ENCODE measurements at places on chromosomes 11 and 22.

DNA sequence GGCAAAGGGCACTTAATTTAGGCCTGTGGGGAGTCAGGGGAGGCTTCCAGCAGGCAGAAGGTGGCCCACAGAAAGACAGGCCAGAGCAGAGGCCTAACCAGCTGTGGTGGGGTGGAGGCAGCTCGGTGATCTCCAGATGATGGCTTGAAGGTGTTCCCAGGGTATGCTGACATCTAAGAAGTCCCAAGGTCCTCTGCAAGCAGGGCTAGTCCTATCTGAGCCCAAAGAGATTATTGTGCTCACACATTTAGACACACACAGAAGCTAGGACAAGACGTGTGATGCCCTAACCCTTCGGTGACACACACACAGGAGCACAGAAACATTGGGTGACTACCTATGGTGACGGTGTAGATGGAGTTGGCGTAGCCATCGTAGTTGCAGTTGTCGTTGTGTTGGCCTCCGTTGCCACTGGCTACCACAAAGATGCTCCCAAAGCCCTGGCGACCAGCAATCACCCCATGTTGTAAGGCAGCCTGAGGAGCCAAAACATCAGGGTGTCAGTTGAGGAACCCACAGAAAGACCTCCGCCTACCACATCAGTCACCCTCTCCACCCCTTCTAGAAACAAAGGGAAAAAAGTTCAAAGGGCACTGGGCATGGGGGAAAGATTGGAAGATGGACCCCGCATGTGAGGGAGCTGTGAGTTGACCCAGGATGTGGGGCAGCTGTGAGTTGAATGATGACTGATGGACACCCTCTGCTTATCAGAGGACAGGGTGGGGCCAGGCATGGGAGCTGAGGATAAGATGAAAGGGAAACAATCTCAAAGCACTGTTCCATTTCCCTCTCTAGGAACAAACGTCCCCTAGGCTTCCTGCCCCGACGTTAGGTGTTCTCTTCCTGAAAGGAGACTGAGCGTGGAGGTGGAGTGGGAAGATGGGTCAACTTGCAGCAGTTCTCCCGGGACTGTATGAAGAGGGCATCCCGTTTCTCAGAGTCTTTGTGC, 7.9 kb downstream of the PCSK7 start:
- no peaks in the 10 kb centered on the region for H3K36me3 ChIP-seq
- no peaks in the 10 kb centered on the region for H3K27me3 ChIP-seq
- peaks cover 27% of the 10 kb centered on the region for H3K4me1 ChIP-seq
- peak overlapping the region; percentile 94 for H3K27ac ChIP-seq
- H3K4me3 ChIP-seq, result no peak overlapping the region

- no peaks in the 10 kb centered on the region for H3K36me3 ChIP-seq
- no peaks in the 10 kb centered on the region for H3K27me3 ChIP-seq
- no peak for DNase-seq
- H3K4me3 ChIP-seq, result no peak overlapping the region
- no peaks in the 10 kb centered on the region for H3K4me1 ChIP-seq
- H3K27ac ChIP-seq, result no peak overlapping the region
Observed at GRCh38 chr11:107706531-107706930, 5.3 kb downstream of the SLN start.

GRCh38 chr22:24550028-24550901, 4.7 kb downstream of the GUCD1 start:
- no peak overlapping the region for H3K27ac ChIP-seq
- peaks cover 5% of the 10 kb centered on the region for H3K4me1 ChIP-seq

DNA sequence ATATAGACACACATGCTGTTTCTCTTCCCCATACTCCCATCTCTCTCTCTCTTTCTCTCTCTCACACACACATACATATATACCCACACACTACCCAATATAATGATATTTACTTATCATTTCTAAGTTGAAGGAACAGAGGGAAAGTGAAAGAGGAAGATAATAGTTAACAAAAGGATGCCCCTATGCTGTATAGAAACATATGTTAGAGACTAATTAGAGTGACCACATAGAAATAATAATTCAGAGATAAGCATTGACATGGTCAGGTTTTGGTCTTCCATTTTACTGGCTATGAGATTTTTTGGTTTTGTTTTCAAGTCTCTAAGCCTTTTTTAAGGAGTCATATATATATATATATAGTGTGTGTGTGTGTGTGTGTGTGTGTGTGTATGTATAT, 445.7 kb upstream of the CHORDC1 start:
- no peaks in the 10 kb centered on the region for H3K27me3 ChIP-seq
- H3K27ac ChIP-seq, result no peak overlapping the region
- no peaks in the 10 kb centered on the region for H3K36me3 ChIP-seq
- no peak for DNase-seq
- no peak overlapping the region for H3K4me3 ChIP-seq

GRCh38 chr22:47777426-47777825, 1015.0 kb downstream of the TBC1D22A start:
- DNase-seq, result no peak
- H3K4me1 ChIP-seq, result no peaks in the 10 kb centered on the region
- no peaks in the 10 kb centered on the region for H3K36me3 ChIP-seq
- no peak overlapping the region for H3K27ac ChIP-seq
- H3K27me3 ChIP-seq, result no peaks in the 10 kb centered on the region
- no peak overlapping the region for H3K4me3 ChIP-seq

GRCh38 chr11:12196308-12196707, 85.9 kb downstream of the MICAL2 start:
- H3K4me1 ChIP-seq, result peaks cover 8% of the 10 kb centered on the region
- DNase-seq, result no peak
- H3K27ac ChIP-seq, result no peak overlapping the region
- H3K27me3 ChIP-seq, result no peaks in the 10 kb centered on the region

GRCh38 chr11:134045799-134046635, 22.9 kb upstream of the JAM3 start:
- H3K27ac ChIP-seq, result peak overlapping the region; percentile 77
- H3K27me3 ChIP-seq, result no peaks in the 10 kb centered on the region
- H3K4me3 ChIP-seq, result no peak overlapping the region
- H3K4me1 ChIP-seq, result no peaks in the 10 kb centered on the region
- DNase-seq, result no peak
- H3K36me3 ChIP-seq, result no peaks in the 10 kb centered on the region

GRCh38 chr22:48366591-48366990, 1461.1 kb downstream of the BRD1 start:
- no peaks in the 10 kb centered on the region for H3K4me1 ChIP-seq
- no peaks in the 10 kb centered on the region for H3K36me3 ChIP-seq
- no peak overlapping the region for H3K27ac ChIP-seq
- no peak for DNase-seq
- H3K4me3 ChIP-seq, result no peak overlapping the region

GRCh38 chr11:70244698-70245097, 25.8 kb upstream of the PPFIA1 start:
- no peak overlapping the region for H3K27ac ChIP-seq
- H3K4me1 ChIP-seq, result no peaks in the 10 kb centered on the region
- no peak overlapping the region for H3K4me3 ChIP-seq
- no peaks in the 10 kb centered on the region for H3K27me3 ChIP-seq
- DNase-seq, result peak; percentile 30

DNA sequence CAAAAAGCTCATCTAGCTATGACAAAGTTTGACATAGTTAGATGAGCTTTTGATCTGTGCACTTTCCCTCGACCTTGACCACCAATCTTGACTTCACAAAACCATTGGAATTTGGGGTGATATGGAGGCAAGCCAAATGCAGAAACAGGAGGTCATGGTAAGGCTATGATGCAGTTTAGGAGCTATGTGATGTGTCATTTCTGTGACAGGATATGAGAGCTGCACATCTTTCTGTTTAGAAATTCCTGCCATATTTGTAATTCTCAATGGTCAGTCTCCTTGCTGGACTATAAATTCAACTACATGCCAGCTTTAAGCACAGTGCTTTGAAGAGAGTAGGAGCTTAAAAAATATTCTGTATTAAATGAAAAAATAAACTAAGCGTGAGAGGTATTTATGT, 12.9 kb downstream of the OR51B6 start:
- H3K4me1 ChIP-seq, result peaks cover 4% of the 10 kb centered on the region
- H3K4me3 ChIP-seq, result no peak overlapping the region
- no peak overlapping the region for H3K27ac ChIP-seq
- H3K27me3 ChIP-seq, result no peaks in the 10 kb centered on the region
- DNase-seq, result no peak

GRCh38 chr11:34027516-34028408, 23.8 kb upstream of the CAPRIN1 start:
- no peak overlapping the region for H3K27ac ChIP-seq
- no peak for DNase-seq
- H3K4me1 ChIP-seq, result no peaks in the 10 kb centered on the region
- H3K4me3 ChIP-seq, result no peak overlapping the region
- no peaks in the 10 kb centered on the region for H3K36me3 ChIP-seq

GRCh38 chr22:36887162-36887561, 26.3 kb upstream of the CSF2RB start:
- H3K27me3 ChIP-seq, result no peaks in the 10 kb centered on the region
- H3K27ac ChIP-seq, result no peak overlapping the region
- no peaks in the 10 kb centered on the region for H3K4me1 ChIP-seq
- no peaks in the 10 kb centered on the region for H3K36me3 ChIP-seq
- H3K4me3 ChIP-seq, result no peak overlapping the region

- H3K36me3 ChIP-seq, result no peaks in the 10 kb centered on the region
- H3K27me3 ChIP-seq, result no peaks in the 10 kb centered on the region
- no peak for DNase-seq
- no peak overlapping the region for H3K27ac ChIP-seq
Observed at GRCh38 chr11:85167471-85167870, 459.7 kb downstream of the DLG2 start.

DNA sequence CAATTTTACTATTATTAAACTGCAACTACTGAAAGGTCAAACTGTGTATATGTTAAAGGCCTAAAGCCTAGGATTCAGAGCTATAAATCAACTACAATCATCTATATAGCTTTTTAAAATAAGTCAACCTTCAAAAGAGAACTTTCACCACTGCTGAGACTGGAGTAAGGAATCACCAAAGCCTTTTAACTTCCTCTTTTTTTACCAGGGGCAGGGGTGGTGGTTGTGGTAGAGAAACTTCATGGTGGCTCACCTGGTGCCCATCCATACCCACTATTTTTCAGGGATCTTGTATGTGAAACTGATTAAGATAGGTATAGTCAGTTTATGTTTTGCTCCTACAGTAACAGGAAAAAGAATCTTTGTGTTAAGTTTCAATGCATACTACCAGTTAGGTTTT, 31.5 kb downstream of the TSG101 start:
- H3K4me3 ChIP-seq, result no peak overlapping the region
- no peak for DNase-seq
- H3K36me3 ChIP-seq, result no peaks in the 10 kb centered on the region
- H3K27me3 ChIP-seq, result no peaks in the 10 kb centered on the region
- H3K4me1 ChIP-seq, result no peaks in the 10 kb centered on the region

GRCh38 chr22:42432020-42432596, at the start of gene NFAM1:
TSS of gene NFAM1 (minus strand) at chr22:42432403. CDS start at chr22:42432357, 46 bp downstream.
- no peak for DNase-seq
- H3K27me3 ChIP-seq, result no peaks in the 10 kb centered on the region
- no peaks in the 10 kb centered on the region for H3K36me3 ChIP-seq
- no peak within 1 kb of the TSS for H3K4me3 ChIP-seq
- no peaks in the 10 kb centered on the region for H3K4me1 ChIP-seq

GRCh38 chr11:5837695-5838094, 4.0 kb downstream of the OR52E6 start:
- no peak for DNase-seq
- H3K27ac ChIP-seq, result no peak overlapping the region
- H3K36me3 ChIP-seq, result no peaks in the 10 kb centered on the region
- no peaks in the 10 kb centered on the region for H3K4me1 ChIP-seq

DNA sequence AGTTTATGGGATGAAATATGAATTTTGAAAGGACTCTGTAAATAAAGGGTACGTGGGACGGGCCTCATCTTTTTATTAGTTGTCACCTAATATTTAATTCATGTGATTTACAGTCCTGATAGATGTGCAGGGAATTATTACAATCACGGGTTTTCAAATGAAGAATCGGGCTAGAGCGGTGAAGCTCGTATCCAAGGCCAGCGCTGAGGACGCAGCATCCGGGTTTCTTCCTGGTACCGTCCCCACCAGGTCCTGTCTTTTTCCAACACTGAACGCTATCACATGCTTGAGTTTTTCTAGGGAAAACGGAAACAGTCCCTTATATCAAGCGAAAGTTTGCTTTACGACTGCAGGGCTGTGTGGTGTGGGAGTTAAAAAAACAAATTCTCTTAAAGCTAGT, 787 bp downstream of the SMDT1 start:
- no peaks in the 10 kb centered on the region for H3K36me3 ChIP-seq
- peak overlapping the region; percentile 72 for H3K4me3 ChIP-seq
- peak overlapping the region; percentile 98 for H3K27ac ChIP-seq
- DNase-seq, result no peak
- peaks cover 11% of the 10 kb centered on the region for H3K4me1 ChIP-seq
- H3K27me3 ChIP-seq, result no peaks in the 10 kb centered on the region

GRCh38 chr11:69446108-69446507, 35.4 kb upstream of the LINC01488 start:
- H3K36me3 ChIP-seq, result no peaks in the 10 kb centered on the region
- H3K27ac ChIP-seq, result no peak overlapping the region

GRCh38 chr11:116336540-116336939, 436.2 kb downstream of the BUD13 start:
- H3K4me1 ChIP-seq, result no peaks in the 10 kb centered on the region
- no peak overlapping the region for H3K27ac ChIP-seq
- no peaks in the 10 kb centered on the region for H3K27me3 ChIP-seq
- DNase-seq, result no peak
- no peak overlapping the region for H3K4me3 ChIP-seq

DNA sequence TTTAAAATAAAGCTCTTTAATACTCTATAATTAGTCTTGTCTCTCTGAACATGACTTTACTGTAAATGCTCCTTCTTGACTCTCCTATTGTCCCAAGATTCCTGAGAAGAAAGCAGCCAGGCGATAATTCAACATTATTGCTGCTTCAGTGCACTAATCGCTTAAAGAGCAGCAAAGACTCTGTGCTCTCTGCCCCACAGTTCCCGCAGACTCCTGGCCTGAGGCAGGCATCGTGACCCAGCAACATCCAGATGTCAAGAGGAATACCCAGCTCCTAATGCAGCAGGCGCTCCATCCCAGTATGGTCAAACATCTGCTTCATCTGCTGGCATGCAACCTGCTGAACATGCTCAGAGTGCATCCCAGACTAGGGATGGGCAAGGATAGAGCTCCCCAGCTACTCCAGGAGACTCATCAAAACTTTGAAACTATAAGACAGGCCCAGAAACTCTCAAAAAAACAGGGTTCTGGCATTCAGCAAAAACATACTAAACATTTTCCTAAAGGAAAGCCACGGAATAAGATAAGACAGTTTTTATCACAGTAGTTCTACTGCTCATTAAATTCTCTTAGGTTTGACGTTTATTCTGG, 270.0 kb downstream of the SOX6 start:
- H3K27me3 ChIP-seq, result no peaks in the 10 kb centered on the region
- H3K4me1 ChIP-seq, result no peaks in the 10 kb centered on the region
- no peak overlapping the region for H3K4me3 ChIP-seq

- DNase-seq, result no peak
- no peak overlapping the region for H3K4me3 ChIP-seq
- H3K36me3 ChIP-seq, result no peaks in the 10 kb centered on the region
- H3K27ac ChIP-seq, result no peak overlapping the region
- H3K27me3 ChIP-seq, result no peaks in the 10 kb centered on the region
- H3K4me1 ChIP-seq, result no peaks in the 10 kb centered on the region
Observed at GRCh38 chr11:83392556-83392955, 106.4 kb upstream of the CCDC90B start.

All from uterus (tissue), 4 donors.